T-cell (primary cell): ENCODE measurements at places on chromosomes 2 and 18.

DNA sequence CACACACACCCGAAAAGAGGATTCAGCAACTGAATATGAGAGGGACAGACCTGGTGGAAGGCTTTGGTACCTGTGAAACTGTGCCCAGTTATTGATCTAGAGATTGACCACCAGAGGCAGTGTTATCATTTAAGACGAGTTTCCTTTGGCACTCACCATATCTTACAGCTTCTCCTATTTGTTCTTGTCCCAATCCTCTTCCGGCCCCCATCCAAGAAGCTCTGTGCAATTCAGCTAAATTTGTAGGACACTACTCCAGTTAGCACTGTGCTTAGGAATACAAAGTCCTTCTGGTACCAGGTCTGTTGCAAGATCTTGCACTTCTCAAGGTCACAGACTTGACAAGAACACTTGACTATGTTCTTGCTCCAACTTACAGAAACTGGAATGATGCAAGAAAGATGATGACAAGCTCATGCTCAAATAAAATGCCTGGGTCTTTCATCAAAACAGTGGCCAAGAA lies 177.7 kb downstream of the TMEM247 start:
- no peak for DNase-seq

- no peak for DNase-seq
These were observed 679.0 kb upstream of the ID2 start for GRCh38 chr2:8002765-8003393.

DNA sequence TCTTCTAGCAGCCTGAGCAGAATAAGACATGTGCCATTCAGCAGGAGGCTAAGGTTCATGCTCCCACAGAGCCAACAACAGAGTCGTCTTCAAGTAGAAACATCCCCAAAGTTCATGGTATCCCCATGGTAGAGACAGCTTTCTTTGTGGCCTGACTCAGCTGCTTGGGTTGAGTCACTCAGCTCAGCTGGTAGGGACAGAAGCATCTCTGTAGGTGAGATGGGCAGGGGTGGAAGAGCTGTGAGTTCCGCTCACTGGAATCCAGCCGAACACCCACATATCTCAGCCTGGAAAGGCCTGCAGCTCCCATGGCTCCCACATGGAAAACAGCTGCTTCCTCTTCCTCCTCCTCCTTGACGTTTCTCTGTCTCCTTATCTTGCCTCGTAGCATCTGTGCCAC lies 792.7 kb downstream of the RNF144A start:
- no peak for DNase-seq

DNA sequence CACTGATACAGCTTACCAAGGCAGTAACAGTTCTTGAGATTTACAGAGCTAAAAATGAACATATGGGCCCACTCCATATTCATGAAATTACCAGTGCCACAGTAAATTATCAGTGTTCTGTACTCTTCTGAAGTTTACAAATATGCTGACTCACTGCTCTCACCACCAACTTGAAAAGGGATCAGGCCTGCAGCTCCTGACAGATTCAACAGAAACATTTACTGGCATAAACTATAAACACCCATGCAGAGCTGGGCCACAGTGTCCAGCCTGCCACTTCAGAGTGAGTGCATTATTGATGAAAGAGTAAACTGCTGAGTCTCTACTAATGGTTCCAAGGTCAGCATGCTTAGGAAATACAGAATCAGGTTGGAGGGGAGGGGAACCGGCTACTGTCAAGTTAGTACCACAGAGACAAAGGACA lies 83.1 kb downstream of the FARSB start:
- no peak for DNase-seq

- no peak for DNase-seq
These were observed 96.5 kb downstream of the CCDC93 start for GRCh38 chr2:117917223-117917917.

DNA sequence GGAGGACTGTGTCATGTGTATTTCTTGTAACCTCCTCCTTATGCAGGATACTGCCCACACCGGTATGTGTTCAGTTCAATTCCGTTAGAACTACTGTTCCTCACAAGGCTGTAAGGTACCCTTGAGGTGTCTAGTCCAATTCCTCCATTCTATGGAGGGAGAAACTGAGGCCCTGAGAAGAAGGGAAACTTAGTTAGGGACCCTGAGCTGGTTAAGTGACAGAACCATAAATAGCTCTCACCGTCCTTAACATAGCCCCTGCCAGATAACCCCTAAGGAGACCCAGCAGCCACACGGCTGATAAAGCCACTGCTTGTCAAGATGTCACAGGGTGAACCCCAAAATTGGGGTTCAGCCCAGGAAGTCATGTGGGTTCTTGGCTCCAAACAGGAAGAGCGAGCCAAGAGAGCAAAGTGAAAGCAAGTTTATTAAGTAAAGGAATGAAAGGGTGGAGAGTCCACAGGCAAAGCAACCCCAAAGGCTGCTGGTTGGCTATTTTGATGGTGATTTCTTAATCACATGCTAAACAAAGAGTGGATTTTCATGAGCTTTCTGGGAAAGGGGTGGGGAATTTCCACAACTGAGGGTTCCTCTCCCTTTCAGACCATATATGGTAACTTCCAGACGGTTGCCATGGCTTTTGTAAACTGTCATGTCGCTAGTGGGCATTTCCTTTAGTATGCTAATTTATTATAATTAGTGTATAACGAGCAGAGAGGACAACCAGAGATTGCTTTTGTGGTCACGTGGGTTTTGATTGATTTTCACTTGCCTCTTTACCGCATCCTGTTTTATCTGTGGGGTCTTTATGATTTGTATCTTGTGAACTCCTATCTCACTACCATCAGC lies 83.4 kb upstream of the RTN4 start:
- peak; percentile 69 for DNase-seq

DNA sequence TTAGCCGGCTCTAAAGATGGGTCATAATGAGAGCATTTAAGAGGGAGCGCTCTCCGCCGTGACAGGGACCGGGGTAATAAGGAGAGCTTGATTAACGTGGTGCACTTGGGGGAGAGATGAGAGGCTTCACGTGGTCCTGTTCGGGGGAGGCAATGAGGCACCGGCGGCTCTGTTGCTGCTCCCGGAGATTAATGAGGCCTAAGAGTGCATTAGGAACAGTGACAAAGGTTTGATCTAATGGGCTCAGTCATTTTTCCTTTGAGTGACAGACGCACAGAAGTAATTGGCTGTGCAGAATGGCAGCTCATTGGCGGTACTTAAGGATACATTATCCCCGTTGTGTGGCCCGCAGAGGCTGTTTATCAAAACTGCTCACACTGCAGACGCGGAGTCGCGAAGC lies 250.7 kb downstream of the GBX2 start:
- no peak for DNase-seq

DNA sequence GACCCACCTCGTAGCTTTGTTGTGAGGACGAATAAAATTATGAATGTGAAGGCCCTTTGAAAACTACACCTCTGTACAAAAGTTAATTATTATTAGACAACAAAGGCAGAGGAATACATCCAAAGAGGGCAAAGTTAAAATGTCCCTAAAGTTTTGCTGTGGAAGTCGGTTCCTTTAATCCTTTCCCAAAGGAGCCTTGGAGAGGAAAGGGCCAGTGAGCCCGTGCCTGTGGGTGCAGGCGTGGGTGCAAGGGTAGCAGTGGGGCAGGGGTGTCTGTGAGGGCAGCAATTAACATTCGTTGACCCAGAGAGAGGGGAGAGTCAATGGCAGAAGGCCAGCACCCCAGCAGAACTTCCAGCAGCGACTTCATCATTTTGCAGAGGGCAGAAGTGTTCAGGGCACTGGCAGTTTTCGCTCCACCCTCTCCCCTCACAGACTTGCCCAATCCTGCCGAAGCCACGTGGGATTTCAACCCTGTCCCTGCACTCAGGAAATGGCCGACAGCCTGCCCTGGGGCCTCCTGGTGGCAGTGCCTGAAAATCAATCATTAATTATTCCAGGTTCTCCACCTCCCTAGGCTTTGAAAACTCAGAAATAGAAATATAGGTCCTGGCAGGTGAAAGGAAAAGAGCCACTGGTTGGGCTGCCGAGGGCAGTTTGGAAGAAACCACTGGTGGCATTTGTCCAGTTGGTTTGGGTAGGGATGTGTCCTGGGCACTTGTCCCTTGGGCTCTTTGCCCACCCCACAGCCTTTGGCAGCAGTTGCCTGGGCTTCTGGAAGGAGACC lies 4.2 kb upstream of the PAX8 start:
- DNase-seq, result no peak

DNA sequence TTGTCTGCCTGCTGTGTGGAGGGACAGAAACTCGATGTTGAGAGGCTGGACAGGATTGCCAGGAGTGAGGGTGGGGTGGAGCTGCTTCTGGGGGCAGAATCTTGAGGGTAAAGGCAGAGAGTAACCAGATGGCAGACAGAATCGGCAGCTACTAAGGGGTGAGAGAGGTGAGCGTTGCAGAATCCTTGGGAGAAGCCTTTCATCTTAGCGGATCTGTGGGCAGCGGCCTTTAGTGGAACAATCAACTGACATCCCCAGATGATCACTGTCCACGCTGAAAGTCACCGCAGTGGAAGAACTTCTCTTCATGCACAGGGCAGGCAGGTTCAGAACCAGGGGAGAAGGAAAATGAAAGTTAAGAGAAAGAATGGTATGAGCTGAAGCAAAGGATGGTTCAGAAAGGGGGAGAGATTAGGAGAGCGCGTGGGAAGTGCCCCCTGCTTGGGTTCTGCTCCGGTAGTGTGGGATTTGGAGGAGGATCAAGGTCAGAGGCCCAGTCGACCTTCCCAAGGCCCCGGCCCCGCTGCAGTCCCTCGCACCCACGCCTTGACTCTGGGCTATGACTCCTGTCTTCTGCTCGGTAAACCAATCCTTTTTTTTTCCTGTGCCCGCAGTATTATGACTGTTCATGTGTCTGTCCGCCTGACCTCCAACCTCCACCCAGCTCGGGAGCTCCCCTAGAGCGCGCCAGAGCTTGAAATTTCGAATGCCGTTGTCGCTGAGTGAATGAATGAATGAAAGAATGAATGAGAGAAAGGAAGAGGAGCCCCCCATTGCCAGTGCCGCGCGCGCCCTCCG lies 584 bp downstream of the BOLA3 start:
- peak; percentile 30 for DNase-seq

DNA sequence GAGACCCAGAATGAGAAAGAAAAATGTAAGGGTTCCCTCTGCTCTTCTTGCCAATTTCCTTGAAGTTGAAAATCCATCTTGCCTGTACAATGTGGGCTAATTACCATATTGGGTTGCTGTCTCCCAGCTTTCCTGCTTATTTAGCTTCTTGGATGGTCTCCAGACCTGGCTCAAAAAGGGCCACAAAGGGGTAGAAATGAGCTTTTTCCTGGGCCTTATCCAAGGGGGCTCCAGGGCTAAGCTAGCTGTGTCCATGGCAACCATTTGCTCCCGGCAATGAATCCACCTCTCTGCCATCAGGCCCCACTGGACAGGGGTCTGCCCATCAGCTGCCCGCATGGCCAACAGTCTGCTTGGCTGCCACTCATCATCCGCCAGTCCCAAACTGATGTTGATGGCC lies 85.0 kb downstream of the BOD1L2 start:
- DNase-seq, result no peak

DNA sequence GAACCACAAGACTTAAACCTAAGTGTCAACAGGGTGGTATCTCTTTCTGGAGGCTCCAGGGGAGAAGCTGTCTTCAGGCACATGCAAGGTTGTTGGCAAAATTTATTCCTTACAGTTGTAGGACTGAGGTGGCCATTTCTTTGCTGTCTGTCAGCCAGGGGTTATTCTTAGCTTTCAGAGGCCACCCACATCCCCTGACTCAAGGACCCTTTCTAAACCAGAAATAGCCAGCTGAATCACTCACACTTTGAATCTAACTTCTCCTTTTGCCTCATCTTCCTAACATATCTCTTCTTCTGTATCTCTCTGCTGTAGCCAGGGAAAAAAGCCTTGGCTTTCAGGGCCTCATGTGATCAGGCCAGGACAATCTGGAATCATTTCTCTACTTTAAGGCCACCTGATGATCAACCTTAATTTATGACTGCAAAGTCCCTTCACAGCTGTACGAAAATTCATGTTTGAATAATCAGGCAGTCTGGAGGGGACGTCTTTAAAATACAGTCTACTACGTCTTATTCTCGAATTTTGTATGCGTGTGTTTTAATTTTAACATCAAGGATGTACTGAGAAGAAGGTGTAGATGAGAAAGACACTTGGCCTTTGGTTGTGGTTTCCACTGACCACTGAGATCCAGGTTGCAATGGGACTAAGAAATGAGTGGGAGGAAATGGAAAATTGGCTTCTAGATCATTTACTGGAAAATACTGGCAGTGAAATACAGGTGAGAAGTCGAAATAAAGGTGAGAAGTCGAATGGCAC lies 90.4 kb downstream of the DOCK10 start:
- DNase-seq, result no peak

DNA sequence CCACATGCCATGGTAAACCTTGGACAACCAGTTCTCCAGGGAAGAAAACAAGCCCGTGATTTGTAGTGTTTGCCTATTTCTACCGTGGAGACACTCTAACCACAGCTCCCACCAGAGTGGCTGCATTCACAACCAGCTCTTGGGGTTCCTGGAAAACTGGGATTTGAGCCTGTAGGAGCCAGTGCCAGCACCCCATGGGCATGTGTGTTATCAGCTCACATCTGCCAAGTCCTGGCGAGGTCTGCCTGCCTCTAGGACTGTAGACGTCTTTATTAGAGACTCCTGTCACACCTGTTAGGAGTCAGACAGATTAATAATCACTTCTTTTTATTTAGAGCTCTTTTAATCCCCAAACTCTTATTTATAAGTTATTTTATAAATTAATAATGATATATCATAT lies 41.0 kb downstream of the INPP5D start:
- DNase-seq, result no peak

- DNase-seq, result no peak
These were observed 70.3 kb upstream of the IL1R2 start for GRCh38 chr2:101921319-101921952.

DNA sequence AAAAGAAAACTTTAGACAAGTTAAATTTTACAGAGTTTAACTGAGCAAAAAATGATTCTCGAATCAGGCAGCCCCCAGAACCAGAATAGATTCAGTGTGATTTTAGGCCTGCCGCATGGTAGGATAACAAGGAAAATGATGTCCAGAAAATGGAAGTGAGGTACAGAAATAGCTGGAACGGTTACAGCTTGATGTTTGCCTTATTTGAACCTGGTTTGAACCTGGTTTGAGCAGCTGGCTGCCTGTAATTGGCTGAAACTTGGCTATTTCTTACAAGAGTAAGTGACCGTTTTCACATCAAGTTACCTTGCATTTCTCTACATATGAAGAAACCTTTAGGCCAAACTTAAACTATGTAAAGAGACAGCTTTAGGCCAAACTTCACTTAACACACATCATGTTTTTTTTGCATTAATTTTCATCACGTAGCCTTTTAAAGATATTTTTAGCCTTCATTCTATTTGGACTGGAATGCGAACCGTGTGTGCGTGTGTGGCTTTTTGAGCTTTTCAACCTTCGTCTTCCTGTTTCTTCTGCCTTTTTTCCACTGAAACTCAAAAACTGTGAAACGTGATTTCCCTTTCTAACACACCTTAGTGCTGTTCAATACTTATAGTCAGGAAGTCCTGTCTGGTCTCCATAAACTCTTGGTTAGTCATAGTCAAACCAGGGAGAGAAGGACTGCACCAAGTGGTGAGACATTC lies 4.5 kb upstream of the POLE4 start:
- no peak for DNase-seq

- DNase-seq, result no peak
These were observed 54.4 kb downstream of the SLC4A3 start for GRCh38 chr2:219681694-219682300.
